NCI-H1092 treated with DMSO at 0.1 percent for 48 hours (cell line): ENCODE measurements at places on chromosomes 6 and 20.

DNA sequence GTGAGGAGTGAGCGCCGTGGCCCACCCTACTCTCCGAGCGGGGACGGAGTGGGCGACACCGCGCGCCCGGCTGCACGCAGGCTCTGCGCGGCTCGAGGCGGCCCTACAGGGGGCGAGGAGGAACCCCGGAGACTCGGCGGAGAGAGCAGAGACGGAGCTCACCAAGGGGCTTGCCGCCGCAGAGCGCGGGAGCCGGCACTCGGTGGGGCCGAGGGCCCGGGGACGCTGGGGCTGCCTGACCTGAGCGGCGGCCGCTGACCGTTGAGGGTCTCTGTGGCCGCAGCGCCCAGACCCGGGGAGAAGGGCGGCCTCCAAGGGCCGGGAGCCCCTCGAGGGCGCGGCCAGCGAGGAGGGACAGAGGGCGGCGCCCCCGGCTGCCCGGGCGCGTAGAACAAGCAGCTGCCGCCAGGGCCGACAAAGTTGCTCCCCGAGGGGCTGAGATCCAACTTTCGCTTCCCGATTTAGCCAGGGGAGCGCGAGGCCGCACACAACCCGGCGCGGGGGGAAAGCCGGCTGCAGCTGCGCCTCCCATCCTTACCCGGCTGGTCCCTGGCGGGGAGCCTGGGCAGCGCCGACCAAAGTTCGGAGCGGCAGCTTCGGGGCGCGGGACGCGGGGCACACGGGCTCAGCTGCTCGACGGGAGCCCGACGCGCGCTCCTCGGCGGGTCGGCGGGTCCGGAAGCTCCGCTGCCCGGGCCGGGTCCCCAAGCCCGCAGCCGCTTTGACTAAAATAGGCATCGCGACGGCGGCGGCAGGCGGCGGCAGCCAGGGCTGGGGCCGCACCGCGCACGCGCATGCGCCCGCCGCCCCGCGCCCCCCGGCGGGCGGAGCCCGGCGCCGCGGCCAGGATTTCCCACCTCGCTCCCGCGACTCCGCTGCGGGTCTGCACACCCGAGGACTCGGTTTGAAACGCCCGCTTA is 43.1 kb downstream of the POPDC3 start:
- DNase-seq, result peak; percentile 33

- no peak for DNase-seq
Observed at GRCh38 chr6:64904616-64905015, 802.4 kb downstream of the EYS start.

DNA sequence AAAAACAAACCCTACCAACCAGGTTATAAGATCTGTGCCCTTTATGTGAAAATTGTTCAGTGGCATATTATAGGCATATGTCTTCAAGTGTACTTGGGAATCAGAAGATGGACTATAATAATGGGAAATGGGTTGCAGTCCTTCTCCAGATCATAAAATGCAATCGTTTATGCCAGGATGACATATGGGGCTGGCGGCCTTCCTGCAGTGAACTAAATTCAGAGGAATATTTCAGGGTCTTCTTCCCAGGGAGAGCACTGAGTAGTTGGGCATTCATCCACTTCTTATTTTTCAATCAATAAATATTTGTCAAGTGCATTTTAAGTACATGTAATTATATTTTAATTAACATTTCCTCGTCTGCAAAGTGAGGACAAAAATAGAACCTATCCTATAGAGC is 176.2 kb upstream of the CNR1 start:
- peak; percentile 31 for DNase-seq

DNA sequence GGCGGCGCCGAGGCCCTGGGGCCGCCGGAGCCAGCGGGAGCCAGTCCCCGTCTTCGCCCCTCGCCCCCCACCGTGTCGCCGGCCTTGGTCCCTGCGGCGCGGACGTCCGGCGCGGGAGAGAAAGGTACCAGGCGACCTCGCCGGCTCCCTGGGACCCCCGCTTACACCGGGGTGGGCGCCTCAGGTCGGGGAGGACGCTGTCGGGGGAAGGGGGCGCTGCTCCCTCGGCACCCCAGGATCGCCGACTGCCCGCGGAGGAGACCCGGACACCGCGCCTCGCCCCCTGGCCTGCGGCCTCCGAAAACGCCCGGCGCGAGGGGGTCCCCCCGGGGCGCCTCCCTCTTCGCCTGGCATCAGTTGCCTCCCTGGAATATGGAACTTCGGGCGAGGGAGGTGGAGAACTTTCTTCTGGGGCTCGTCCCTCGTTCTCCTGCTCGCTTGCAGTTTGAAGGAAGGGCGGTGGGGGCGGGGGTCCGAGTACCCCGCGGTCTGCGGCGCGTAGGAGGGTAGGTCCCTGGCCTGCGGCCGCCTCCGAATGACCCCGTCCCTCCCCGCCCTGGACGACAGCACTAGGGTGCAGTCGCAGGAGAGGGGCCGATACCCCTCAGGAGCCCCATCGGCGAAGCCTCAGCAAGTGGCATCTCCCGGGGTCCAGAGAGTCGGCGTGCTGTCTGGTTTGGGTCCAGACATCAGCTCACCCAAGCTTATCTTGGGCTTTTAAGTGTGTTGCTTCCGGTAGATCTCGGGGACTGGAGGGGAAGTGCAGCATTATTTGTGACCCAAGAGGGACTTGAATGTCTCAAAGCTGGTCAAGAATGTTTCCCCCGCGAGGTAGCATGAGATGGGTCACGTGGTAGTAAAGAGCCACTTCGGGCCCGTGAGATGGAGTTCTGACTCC is 549 bp downstream of the ANKRD6 start:
- DNase-seq, result no peak
